Left lobe of liver (tissue), 2 donors: ENCODE measurements at places on chromosomes 7 and 10. TPM values are rescaled to one million over a fixed set of nuclear protein-coding genes. Genes with fewer than 3 reads are reported as not detected.

The CDK13 gene
- 24.1 TPM for total RNA-seq

The CNTNAP2 gene
- total RNA-seq, result 2.0 TPM

The ATG9B gene
- not detected for total RNA-seq

The GIMAP8 gene
- total RNA-seq, result 4.4 TPM

- no peak for DNase-seq
Observed at GRCh38 chr10:22656036-22656435, 58.3 kb downstream of the PIP4K2A start.

GRCh38 chr7:3951316-3952055 lies 650.4 kb downstream of the SDK1 start:
- DNase-seq, result no peak

GRCh38 chr7:68699090-68699711 lies 899.1 kb upstream of the AUTS2 start:
- DNase-seq, result no peak

GRCh38 chr7:16826060-16826459 lies 21.3 kb upstream of the AGR2 start:
- DNase-seq, result no peak

- DNase-seq, result peak; percentile 67
Observed at GRCh38 chr10:133324198-133324792, 12.4 kb downstream of the CALY start.

DNA sequence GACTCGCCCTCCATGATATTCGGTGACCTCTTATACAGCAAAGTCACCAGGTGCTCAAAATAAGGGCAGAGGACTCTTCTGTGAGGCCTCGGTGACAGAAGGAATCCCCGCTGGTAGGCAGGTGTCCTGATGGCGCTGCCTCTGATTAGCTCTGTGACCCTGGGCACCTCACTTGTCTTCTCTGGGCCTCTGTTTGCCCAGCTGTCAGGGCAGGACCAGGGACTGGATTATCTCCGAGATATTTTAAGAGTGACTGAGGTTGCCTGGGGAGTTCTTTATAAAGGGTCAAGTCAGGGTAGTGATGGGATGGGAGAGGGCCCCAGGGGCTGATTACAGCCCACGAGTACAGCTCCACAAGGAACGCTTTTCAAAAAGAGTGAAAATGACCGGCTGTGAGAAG lies 70.9 kb upstream of the SAMD8 start:
- peak; percentile 21 for DNase-seq
